ENCODE measurements at places on chromosomes 7 and 10.

- H3K36me3 ChIP-seq: no peaks in the 10 kb centered on the region
- peak; percentile 71 for DNase-seq
- H3K27me3 ChIP-seq: no peaks in the 10 kb centered on the region
- no peak overlapping the region for H3K27ac ChIP-seq
- H3K4me1 ChIP-seq: peaks cover 36% of the 10 kb centered on the region
Observed at GRCh38 chr10:29998142-29998808, 61.1 kb downstream of the JCAD start.

DNA sequence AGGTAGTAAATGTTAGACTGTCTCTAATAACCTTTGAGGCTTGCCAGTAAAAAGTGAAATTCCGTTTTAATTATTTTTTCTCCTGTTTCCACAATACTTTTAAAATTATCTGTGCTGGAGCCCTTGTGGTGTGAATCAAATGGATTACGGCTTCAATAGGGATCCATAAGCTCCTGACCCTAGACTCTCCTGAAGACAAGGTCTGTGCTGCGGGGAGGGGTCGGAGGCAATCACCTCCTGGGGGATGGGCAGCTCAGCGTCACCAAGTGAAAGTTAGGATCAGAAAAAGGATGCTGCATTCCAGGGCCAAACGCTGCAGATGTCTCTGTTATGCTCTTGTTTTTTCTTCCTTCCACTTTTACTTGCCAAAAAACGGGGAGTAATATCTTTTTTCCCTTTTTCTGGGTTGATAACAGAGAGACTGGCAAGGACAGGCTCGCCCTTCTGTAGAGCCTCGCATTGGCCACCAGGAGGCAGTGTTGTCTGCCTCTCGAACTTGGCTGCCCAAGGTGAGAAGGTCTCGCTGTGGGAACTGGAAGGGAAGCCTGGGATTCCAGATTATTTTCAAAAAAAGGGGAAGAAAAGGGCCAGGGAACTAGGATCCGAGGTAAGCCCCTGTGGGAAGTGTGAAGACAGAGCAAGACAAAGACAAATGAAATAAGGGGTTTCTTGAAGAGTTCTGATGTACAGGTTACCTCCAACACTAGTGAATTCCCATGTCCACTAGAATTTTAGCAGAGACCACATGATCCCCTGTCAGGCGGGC is 621.9 kb downstream of the ACTR3B start:
- no peaks in the 10 kb centered on the region for H3K36me3 ChIP-seq
- no peaks in the 10 kb centered on the region for H3K27me3 ChIP-seq
- H3K4me3 ChIP-seq: no peak overlapping the region
- peak; percentile 28 for DNase-seq
- no peak overlapping the region for H3K27ac ChIP-seq
- no peaks in the 10 kb centered on the region for H3K4me1 ChIP-seq

DNA sequence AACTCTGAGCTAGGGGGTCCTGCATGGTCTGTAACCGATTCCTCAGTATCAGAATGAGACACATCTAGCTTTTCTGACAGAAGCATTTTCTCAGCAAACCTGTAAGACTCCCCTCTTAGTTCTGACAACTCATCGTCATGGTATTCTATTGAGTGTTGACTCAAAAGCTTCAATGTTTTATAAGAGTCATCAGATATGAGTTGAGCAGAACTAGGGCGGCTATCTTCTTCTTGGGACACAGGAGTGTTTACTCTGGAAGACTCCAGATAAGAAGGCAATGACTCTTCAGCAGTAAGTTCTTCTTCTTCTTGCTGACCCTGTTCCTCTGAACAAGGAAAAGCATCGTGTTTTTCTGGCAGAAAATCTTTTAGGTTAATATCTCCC is 167.0 kb upstream of the CCDC6 start:
- no peak overlapping the region for H3K4me3 ChIP-seq
- peaks cover 25% of the 10 kb centered on the region for H3K27me3 ChIP-seq
- no peak for DNase-seq
- H3K36me3 ChIP-seq: no peaks in the 10 kb centered on the region
- no peaks in the 10 kb centered on the region for H3K4me1 ChIP-seq

- H3K27ac ChIP-seq: no peak overlapping the region
- H3K36me3 ChIP-seq: no peaks in the 10 kb centered on the region
- H3K27me3 ChIP-seq: no peaks in the 10 kb centered on the region
- DNase-seq: no peak
Observed at GRCh38 chr10:34966451-34966850, 123.7 kb downstream of the CUL2 start.

- H3K27ac ChIP-seq: no peak overlapping the region
- H3K36me3 ChIP-seq: no peaks in the 10 kb centered on the region
- no peaks in the 10 kb centered on the region for H3K27me3 ChIP-seq
- DNase-seq: no peak
- H3K4me3 ChIP-seq: no peak overlapping the region
- H3K4me1 ChIP-seq: no peaks in the 10 kb centered on the region
Observed at GRCh38 chr7:8284606-8285005, 22.6 kb upstream of the ICA1 start.

GRCh38 chr7:155169498-155170065 is 99.5 kb downstream of the HTR5A start:
- no peak overlapping the region for H3K4me3 ChIP-seq

DNA sequence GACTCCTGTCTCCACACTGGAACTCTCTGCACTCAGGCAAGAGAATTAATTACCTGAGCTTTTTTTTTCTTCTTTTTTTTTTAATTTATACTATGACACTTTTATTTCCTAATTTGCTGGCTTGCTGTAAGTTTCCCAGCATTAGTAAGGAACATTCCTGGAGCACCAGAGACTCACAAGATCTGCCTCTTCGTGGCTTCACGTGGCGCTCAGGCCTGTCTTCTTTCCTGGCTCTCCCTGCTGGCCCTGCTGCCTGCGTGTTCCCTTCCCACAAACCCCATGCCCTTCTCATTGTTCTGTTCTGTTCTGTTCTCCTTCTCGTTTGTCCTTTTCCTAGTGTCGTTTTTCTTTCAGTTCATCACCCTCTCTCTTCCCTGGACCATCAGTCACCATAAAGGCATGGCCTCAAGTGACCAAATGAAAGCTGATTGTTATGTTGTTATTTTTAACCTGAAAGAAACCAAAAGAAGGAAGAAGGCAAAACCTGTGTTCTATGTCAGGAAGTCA is 591.6 kb upstream of the PFKP start:
- DNase-seq: no peak
- H3K36me3 ChIP-seq: no peaks in the 10 kb centered on the region
- no peak overlapping the region for H3K4me3 ChIP-seq
- no peaks in the 10 kb centered on the region for H3K27me3 ChIP-seq
- H3K27ac ChIP-seq: no peak overlapping the region

GRCh38 chr7:28703037-28703765 is 254.9 kb downstream of the TRIL start:
- no peaks in the 10 kb centered on the region for H3K36me3 ChIP-seq
- no peak for DNase-seq
- H3K27ac ChIP-seq: no peak overlapping the region

DNA sequence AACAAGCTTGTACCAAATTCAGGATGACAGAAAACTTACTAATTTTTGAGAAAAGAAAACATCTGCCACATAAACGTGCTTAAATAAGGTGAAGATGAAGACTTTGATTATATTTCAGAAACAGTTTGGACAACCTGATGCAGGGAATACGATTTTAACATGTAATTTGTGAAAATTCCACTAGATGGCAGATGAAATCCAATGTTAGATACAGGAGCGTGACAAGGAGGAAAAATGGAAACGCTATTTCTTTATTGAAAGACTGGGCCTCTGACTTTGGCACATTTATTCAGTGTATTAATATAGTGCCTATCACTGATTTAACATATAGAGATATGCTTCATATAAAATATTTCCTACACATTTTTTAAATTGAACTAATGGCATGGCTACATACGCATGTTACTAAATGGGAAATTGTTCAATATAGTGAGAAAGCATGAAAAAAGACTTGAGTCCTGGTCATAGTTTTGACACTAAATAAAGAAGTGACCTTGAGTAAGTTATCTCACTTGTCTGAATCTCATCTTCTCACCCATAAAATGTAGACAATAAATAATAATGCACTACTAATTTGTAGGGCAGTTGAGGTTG is 60.7 kb downstream of the CD36 start:
- no peaks in the 10 kb centered on the region for H3K27me3 ChIP-seq
- peak; percentile 25 for DNase-seq
- H3K4me3 ChIP-seq: no peak overlapping the region
- H3K4me1 ChIP-seq: no peaks in the 10 kb centered on the region
- H3K36me3 ChIP-seq: no peaks in the 10 kb centered on the region

- no peaks in the 10 kb centered on the region for H3K27me3 ChIP-seq
- no peak for DNase-seq
- no peak overlapping the region for H3K27ac ChIP-seq
- H3K4me3 ChIP-seq: no peak overlapping the region
- peaks cover 13% of the 10 kb centered on the region for H3K4me1 ChIP-seq
Observed at GRCh38 chr10:127563718-127564553, 14.8 kb downstream of the NPS start.

DNA sequence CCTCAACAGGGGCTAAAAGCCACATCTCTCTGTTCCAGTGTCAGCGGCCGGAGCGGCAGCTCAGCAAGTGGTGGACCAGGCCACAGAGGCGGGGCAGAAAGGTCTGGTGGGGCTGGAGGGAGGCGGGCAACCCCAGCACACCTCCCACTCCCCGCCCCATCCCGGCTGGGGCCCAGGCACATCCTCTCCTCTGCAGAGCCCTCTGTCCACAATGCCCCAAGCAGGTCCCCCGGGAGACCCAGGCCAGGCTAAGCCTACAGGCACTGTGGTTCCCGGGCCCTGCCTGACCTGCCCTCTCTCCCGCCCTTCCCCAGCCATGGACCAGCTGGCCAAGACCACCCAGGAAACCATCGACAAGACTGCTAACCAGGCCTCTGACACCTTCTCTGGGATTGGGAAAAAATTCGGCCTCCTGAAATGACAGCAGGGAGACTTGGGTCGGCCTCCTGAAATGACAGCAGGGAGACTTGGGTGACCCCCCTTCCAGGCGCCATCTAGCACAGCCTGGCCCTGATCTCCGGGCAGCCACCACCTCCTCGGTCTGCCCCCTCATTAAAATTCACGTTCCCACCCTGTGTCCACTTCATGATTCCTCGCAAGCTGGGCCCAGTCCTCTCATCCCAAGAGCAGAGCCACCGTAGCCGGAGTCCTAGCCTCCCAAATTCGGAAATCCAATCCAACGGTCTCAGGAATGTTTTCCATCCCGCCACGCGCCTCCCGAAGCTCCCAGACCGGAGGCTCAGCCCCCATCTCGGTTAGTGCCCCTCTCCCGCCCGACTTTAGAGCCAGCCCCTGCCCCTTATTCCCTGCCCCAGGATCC is 2.1 kb downstream of the ADIRF start:
- H3K4me3 ChIP-seq: no peak overlapping the region
- H3K36me3 ChIP-seq: no peaks in the 10 kb centered on the region
- peaks cover 52% of the 10 kb centered on the region for H3K27me3 ChIP-seq
- H3K4me1 ChIP-seq: peaks cover 28% of the 10 kb centered on the region
- DNase-seq: no peak
- H3K27ac ChIP-seq: no peak overlapping the region

DNA sequence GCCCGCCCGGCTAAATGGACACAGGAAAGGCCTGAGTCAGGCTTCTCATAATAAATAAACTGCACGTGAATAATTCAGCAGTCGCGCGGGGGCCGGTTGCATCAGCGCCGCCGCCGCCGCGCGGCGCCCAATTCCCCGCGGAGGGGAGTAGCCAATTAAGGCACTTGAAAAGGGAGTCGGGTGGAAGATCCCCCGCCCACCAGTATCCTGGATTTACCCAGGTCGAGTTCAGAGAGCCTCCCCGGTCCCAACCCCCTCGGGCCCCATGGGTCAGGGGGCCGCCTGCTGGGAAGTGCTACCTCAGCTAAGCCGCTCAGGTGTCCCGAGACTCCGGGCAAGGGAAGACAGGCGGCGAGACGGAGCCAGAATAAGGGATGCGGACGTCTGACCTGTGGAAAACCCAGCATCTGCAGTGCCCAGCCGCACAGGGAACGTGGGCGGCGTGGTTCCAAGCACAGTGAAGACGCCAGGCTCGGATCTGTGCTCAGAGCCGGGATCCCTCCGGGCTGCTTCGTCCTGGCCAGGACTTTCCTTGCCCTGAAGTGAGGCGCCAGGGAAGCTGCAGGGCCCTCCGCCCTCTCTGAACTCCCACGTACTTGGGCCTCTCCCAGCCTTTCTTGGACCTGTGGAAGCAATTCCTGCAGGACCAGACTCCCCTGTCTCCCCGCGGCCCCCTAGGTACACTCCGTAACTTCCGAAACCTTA is 7.3 kb upstream of the LBX1 start:
- no peaks in the 10 kb centered on the region for H3K4me1 ChIP-seq
- H3K27me3 ChIP-seq: peaks cover 9% of the 10 kb centered on the region
- H3K36me3 ChIP-seq: no peaks in the 10 kb centered on the region
- no peak overlapping the region for H3K4me3 ChIP-seq
- no peak overlapping the region for H3K27ac ChIP-seq
- no peak for DNase-seq

DNA sequence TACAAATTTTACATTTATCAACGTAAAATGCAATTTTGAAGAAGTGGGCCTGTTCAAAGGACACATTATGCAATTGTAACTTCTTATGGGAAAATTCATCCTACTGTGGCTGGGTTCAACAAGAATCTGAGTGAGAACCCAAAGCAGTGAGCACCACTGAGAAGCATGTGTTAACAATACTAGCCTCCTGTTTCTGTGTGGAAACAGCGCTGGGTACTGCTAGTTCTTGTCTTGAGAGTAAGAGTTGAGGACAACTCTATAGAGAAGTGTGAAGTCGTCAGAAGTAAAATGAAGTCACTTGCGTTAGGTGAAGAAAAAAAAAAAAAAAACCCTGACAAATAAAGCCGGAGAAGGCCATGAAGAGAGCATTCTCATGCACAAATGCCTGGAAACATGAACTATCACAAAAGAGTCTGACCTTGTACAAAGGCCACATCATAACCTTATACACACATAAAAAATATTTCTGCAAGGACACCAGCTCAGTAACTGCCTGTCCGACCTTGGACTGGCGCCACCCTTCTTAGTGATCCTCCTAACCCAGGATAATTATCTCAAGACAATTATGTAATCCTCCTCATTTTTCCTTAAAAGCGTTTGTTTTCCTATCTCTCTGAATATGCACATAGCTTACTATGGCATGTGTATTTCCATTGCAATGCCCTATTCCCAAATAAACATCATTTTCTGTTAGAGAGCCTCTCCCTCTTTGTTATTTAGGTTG is 554.9 kb downstream of the HTR7 start:
- no peaks in the 10 kb centered on the region for H3K4me1 ChIP-seq
- no peaks in the 10 kb centered on the region for H3K36me3 ChIP-seq
- no peaks in the 10 kb centered on the region for H3K27me3 ChIP-seq
- DNase-seq: no peak

DNA sequence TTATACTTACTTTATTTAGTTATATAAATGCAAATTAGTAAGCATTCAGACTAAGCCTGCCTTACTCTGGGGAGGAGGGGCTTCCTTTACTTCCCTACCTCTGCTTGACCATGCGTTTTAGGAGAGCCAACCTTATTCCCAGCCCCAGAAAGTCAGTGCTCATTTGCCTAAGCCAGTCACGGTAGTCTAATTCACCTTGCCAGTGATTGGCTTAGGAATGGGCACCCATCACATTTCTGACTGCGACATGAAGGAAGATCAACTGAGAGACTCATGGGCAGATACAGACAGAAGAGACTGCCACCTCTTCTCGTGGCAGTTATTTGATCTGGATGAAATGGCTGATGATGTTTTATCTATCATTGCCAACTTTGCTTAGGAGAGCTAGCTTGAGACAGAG is 29.5 kb downstream of the RPA3 start:
- peaks cover 6% of the 10 kb centered on the region for H3K4me1 ChIP-seq
- DNase-seq: no peak
- H3K27me3 ChIP-seq: no peaks in the 10 kb centered on the region

All from HepG2 (cell line).